Mesenteric fat pad (tissue), 1 donor: ENCODE measurements at places on chromosomes 4 and X. TPM values are rescaled to one million over a fixed set of nuclear protein-coding genes. Genes with fewer than 3 reads are reported as not detected.

The SMARCA1 gene
- total RNA-seq, result 32.4 TPM

The FIP1L1 gene
- total RNA-seq, result 33.2 TPM

The PGAM4 gene
- total RNA-seq, result not detected

The SULT1B1 gene
- 5.4 TPM for total RNA-seq

The MBTPS2 gene
- total RNA-seq, result 14.8 TPM

The DGKK gene
- total RNA-seq, result not detected

The TEX13C gene
- total RNA-seq, result not detected

The TLR8 gene
- total RNA-seq, result 6.6 TPM

The SOWAHD gene
- 0.71 TPM for total RNA-seq

The AFF2 gene
- total RNA-seq, result 6.0 TPM

The ENPP6 gene
- not detected for total RNA-seq

The TACR3 gene
- total RNA-seq, result not detected

The RUFY3 gene
- total RNA-seq, result 54.8 TPM

The TMSB15C gene
- total RNA-seq, result 0.19 TPM

The SOWAHB gene
- not detected for total RNA-seq

The TSPAN6 gene
- 34.7 TPM for total RNA-seq

The BRS3 gene
- not detected for total RNA-seq

The PDGFRA gene
- total RNA-seq, result 181 TPM

The RNF212 gene
- total RNA-seq, result 4.2 TPM
